ENCODE measurements at places on chromosomes 12 and 14. TPM values are rescaled to one million over a fixed set of nuclear protein-coding genes. Genes with fewer than 3 reads are reported as not detected.

DNA sequence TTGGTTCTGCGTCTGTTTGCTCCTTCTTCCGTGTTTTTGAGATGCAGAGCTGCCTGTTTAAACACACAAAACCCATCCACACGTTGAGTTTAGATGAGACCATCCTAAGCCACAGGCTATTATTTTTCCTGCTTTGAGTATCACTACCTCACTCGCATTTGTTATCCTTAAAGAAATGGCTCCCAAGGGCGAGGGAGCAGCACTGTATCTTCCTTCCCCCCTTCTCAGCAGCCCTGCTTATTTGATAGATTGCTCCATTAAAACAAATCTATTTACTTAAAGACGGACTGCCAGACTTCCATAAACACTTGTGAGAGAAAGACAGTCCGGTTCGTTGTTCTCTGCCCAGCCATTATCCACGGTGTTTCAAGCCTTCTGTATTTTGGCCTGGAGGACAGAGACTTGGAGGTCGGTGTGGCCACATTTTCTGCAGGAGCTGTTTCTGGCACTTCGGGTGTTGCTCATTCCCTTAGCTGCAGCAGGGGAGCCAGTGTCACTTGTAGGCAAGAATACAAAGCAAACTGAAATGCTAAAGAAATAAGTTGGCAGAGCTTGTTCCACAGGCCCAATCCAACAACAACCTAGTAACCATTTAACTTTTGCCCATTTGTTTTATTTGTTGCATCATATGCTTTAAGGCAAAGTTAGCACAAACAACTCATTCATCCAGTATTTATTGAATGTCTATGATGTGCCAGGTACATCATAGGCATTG is 275.4 kb downstream of the TTC6 start:
- no peak for DNase-seq
- H3K27ac ChIP-seq, result no peak overlapping the region

DNA sequence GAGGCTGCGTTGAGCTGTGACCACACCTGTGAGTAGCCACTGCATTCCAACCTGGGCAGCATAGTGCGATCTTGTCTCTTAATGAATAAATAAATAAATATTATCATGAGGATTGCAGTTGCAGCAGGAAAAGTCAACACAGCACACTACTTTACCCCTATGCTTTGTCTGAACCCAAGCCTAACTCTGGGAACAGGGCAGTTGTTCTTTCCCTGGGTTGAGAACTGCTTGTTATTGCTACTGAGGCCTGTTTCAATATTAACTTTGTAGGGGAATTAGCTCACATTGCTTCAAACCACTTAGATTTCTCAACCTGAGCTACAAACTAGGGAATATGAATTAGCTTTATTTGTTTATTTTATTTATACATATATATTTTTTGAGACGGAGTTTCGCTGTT is 102.5 kb downstream of the SCN8A start:
- H3K27me3 ChIP-seq, result no peaks in the 10 kb centered on the region
- no peak overlapping the region for H3K27ac ChIP-seq
- no peak for DNase-seq
- H3K4me1 ChIP-seq, result peaks cover 4% of the 10 kb centered on the region
- H3K36me3 ChIP-seq, result no peaks in the 10 kb centered on the region
- H3K4me3 ChIP-seq, result no peak overlapping the region

DNA sequence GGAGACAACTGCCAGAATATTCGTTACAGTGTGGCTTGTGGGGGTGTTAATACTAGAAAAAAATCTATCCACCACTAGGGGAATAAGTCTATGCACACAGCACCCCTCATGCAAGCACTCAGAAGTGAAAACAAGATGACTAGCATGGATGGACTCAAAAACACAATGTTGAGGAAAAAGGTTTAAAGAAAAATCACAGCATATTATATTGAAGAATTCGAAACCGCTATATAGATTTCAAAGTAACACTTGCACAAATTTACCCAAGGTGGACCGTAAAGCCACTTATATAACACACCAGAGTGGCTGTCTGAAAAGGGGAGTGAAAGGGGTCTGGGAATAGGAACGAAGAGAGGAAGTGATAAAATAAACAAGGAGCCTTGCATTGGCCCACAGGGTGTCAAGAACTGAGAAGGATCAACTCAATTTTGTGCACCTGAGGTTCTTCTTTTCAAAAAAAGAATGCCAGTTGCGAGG is 544 bp downstream of the ABCD4 start:
- H3K36me3 ChIP-seq, result peaks cover 20% of the 10 kb centered on the region
- peaks cover 19% of the 10 kb centered on the region for H3K4me1 ChIP-seq
- H3K4me3 ChIP-seq, result peak overlapping the region; percentile 84
- H3K27ac ChIP-seq, result peak overlapping the region; percentile 91

- H3K4me1 ChIP-seq, result no peaks in the 10 kb centered on the region
- DNase-seq, result no peak
- H3K36me3 ChIP-seq, result no peaks in the 10 kb centered on the region
- H3K4me3 ChIP-seq, result no peak overlapping the region
- H3K27me3 ChIP-seq, result no peaks in the 10 kb centered on the region
Observed at GRCh38 chr14:63939006-63939270, 86.1 kb downstream of the SYNE2 start.

DNA sequence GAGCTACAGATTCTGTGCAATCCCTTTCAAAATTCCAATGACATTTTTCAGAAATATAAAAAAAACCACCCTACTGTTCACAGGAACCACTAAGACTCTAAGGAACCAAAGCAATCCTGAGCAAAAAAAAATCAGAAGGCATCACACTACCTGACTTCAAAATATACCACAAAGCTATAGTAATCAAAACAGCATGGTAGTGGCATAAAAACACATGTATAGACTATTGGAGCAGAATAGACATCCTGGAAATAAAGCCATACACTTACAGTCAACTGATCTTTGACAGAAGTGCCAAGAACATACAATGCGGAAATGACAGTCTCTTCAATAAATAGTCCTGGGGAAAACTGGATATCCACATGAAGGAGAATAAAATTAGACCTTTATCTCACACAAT is 56.5 kb downstream of the EGLN3 start:
- DNase-seq, result no peak
- H3K27ac ChIP-seq, result no peak overlapping the region
- peaks cover 27% of the 10 kb centered on the region for H3K27me3 ChIP-seq
- H3K4me3 ChIP-seq, result no peak overlapping the region
- no peaks in the 10 kb centered on the region for H3K36me3 ChIP-seq
- H3K4me1 ChIP-seq, result no peaks in the 10 kb centered on the region

DNA sequence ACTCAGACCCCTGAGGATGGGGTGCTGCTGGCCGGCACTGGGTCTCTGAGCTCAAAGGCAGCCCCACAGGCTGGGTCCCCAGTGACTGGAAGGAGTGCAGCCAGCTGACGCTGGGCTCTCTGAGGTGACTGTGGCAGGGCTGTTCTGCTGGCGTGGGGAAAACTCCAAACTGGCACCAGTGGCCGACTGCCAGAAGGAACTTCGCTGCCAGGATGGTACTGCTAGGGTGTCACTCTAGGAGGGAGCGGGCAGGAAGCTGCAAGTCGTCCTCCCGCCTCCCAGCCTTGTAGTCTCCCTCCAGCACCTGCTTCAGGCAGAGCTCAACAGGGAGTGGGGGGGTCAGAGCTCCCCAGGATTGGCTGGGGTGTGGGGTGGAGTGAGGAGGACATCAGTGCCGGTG is 41.3 kb downstream of the CDC42BPB start:
- H3K36me3 ChIP-seq, result peaks cover 3% of the 10 kb centered on the region
- no peak overlapping the region for H3K4me3 ChIP-seq
- no peaks in the 10 kb centered on the region for H3K27me3 ChIP-seq
- H3K27ac ChIP-seq, result peak overlapping the region; percentile 92
- peaks cover 63% of the 10 kb centered on the region for H3K4me1 ChIP-seq
- DNase-seq, result no peak

WSCD2 gene
- total RNA-seq, result 0.86 TPM

DNA sequence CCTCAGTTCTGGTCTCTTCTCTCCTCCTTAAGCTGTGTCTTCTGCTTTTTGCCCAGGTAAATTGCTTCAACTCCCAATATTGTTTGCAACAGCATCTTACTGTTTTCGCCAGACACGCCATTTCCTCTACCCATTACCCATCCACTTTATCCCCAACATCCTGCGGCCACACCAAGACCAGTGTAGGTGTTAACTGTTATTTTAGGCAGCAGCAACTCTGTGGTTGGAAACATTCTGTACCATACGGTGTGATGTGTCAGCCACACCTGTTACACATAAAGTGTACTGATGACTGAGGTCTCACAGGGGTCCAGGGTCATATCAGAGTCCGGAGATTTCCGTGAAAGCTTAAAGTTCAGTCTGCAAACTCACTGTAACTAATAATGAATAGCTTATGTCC is 21.8 kb upstream of the KLRD1 start:
- no peaks in the 10 kb centered on the region for H3K36me3 ChIP-seq
- no peak overlapping the region for H3K27ac ChIP-seq
- DNase-seq, result no peak
- H3K4me3 ChIP-seq, result no peak overlapping the region

- no peak overlapping the region for H3K4me3 ChIP-seq
- H3K27ac ChIP-seq, result no peak overlapping the region
- H3K27me3 ChIP-seq, result no peaks in the 10 kb centered on the region
Observed at GRCh38 chr14:27506272-27506671, 908.4 kb upstream of the NOVA1 start.

- no peaks in the 10 kb centered on the region for H3K36me3 ChIP-seq
- no peak within 1 kb of the TSS for H3K4me3 ChIP-seq
- H3K27me3 ChIP-seq, result peaks cover 59% of the 10 kb centered on the region
- no peaks in the 10 kb centered on the region for H3K4me1 ChIP-seq
- no peak for DNase-seq
Observed at GRCh38 chr12:107774349-107775029, at the start of gene ASCL4. ASCL4 (plus strand) TSS chr12:107774704; CDS start chr12:107775219, 515 bp downstream.

DNA sequence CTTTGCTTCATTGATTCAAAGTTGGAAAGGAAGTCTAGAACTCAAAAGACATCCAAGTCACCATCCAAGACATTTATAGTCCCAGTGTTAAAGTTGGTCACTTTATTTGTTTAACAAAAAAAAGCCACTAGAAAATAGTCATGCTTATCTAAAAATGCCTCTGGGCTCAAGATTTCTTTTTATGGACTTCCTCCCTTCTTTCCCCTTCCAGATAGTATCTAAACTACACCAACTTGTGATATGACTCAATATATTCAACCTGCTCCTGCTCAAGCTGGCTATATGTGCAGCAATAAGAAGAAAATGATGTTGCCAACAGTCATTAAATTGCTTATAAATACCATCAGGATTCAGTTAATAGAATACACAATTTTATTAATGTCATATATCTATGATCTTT is 1177.1 kb downstream of the FLRT2 start:
- peaks cover 5% of the 10 kb centered on the region for H3K27me3 ChIP-seq
- DNase-seq, result no peak
- no peak overlapping the region for H3K4me3 ChIP-seq
- no peaks in the 10 kb centered on the region for H3K4me1 ChIP-seq
- no peak overlapping the region for H3K27ac ChIP-seq
- no peaks in the 10 kb centered on the region for H3K36me3 ChIP-seq

DNA sequence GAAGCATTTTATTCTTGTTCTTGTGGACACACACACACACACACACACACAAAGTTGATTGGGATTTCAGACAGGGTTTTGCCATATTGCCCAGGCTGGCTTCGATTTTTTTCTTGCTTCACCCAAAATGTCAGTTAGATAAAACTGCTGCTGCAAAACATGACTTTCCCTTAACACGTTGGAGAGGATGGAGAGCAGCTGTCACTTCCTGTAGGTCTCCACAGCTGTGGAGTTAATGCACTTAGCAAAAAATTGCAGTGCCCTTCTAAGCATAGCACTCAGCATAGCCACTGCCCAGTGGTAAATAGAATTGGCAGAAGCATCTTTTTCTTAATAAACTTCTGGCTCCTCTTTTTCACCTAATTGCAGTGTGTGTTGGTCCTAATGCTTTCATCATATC is 54.5 kb downstream of the PDZRN4 start:
- H3K27ac ChIP-seq, result no peak overlapping the region
- H3K4me3 ChIP-seq, result no peak overlapping the region
- H3K36me3 ChIP-seq, result no peaks in the 10 kb centered on the region
- no peak for DNase-seq
- H3K4me1 ChIP-seq, result no peaks in the 10 kb centered on the region

POTEG gene
- total RNA-seq, result not detected
